NCI-H187 (cell line): ENCODE measurements at places on chromosomes 12 and 14.

- DNase-seq, result no peak
These were observed 166.7 kb upstream of the PWP1 start for GRCh38 chr12:107518868-107519267.

- no peak for DNase-seq
These were observed 1.1 kb upstream of the ATXN2 start for GRCh38 chr12:111600205-111600642.

DNA sequence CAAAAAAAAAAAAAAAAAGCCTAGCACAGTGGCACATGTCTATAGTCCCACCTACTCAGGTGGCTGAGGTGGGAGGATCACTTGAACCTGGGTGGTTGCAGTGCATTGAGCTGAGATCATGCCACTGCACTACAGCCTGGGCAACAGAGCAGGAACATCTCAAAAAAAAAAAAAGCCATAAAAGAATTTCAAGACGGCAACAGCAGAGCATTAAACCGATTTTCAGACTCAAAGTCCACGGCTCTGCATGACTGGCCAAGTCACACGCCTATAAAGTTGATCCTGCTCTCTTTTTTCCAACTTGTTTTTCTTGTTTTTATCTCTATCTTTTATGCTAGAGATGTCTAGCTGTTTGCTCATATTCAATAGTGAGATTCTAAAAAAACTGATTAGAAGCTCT, 45.3 kb downstream of the FBXO34 start:
- DNase-seq, result no peak

- DNase-seq, result no peak
These were observed 44.0 kb downstream of the BCAT1 start for GRCh38 chr12:24904871-24905270.

GRCh38 chr14:106277503-106277902, 751.1 kb downstream of the TMEM121 start:
- DNase-seq, result no peak

GRCh38 chr14:33754261-33754660, 196.6 kb downstream of the EGLN3 start:
- no peak for DNase-seq

DNA sequence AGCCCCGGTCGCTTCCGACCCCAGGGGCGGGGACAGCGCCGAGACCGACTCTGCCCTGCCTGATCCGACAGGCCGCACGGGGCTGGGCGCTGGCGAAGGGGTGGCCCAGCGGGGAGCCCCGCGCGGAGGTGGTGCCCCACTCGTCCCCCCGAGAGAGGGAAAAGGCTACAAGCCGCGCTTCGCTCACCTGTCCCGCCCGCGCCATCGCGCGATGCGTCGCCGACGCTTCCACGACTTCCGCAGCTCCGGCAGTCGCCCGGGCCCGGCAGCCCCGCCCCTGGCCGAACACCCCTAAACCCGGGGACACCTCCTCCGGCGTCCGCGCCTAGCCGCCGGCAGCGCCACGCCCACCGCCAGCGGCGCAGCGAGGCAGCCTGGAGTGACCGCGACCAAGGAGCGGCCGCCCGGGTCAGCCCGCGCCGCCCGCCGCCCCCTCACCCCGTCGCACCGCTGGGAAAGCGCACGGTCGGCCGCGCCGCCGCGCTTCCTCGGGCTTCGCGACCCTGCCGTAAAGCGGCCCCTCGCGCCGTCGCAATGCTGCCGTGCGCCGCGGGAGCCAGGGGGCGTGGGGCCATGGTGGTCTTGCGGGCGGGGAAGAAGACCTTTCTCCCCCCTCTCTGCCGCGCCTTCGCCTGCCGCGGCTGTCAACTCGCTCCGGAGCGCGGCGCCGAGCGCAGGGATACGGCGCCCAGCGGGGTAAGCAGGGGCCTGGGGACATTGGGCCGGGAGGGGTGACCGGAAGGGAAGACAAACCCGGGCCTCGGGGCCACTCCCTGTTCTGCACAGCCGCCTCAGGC, at the start of the genes BAG5 and COA8:
Gene BAG5, minus strand, starts transcription at position 229 of the 797 bp plus-strand sequence. CDS start 1,493 bp downstream, outside the sequence.
Gene COA8, plus strand, starts transcription at position 532 of the 797 bp plus-strand sequence. Its CDS starts 42 bp downstream, at position 574.
- peak; percentile 90 for DNase-seq

- no peak for DNase-seq
These were observed 21.9 kb downstream of the ANKLE2 start for GRCh38 chr12:132739600-132740312.

DNA sequence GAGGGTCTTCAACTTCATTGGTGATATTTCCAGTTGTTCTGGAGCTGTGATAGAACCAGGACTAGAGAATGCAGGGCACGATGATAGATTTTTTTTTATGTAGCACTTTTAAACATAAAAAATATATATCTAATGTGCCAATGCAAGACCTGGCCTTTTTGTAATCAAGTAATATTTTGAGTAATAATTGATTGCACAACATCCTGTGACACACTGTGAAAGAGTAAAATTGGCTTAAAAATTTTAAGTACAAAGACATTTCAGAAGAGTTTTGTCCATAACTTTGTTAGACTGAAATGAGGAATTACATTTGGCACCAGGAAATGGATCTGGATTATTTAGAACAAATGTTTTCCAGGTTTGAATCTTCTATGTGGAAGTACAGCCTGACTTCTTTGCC, 22.1 kb downstream of the PRKCH start:
- DNase-seq, result no peak

- no peak for DNase-seq
These were observed 1140.7 kb upstream of the TMEM132C start for GRCh38 chr12:127126260-127126628.

DNA sequence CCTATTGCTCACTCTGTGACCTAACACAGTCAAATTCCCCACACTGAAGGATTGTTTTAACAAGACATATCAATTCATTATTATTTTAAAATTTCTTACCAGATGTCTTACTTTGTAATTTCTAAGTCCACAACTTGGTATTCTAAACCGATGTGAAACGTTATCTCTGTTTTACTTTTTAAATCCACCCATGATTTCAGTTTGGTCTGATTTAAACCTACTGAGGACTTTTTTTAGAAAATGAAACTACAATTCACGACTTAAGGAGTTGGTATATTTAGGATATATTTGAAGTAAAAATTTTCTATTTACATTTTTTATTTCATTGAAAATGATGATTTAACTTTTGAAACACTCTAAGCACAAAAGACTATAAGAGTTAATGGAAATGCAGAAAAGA, 35.1 kb upstream of the GRIP1 start:
- DNase-seq, result no peak

DNA sequence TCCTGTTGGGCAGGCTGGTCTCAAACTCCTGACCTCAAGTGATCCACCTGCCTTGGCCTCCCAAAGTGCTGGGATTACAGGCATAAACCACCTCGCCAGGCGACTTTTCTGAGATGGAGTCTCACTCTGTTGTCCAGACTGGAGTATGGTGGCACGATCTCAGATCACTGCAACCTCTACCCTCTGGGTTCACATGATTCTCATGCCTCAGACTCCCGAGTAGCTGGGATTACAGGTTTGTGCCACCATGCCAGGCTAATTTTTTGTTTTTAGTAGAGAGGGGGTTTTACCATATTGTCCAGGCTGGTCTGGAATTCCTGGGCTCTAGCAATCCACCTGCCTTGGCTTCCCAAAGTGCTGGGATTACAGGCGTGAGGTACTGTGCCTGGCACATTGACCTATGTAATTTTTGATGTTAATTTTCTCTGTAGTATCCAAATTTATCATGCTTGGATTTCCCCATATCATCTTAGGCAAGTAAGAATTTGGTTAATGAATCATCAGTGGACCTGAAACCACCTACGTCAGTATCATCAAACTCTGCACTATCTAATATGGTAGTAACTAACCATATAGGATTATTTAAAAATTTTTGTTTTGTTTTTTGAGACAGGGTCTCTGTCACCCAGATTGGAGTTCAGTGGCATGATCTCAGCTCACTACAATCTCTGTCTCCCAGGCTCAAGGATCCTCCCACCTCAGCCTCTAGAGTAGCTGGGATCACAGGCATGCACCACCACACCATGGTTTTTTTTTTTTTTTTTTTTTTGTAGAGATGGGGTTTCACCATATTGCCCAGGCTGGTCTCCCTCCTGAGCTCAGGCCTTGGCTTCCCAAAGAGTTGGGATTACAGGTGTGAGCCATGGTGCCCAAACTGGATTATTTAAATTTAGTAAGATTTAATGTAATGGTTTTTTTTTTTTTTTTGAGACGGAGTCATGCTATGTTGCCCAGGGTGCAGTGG, 11.9 kb upstream of the ATP5F1B start:
- DNase-seq, result no peak

GRCh38 chr12:31508436-31509150, 82.3 kb downstream of the DENND5B start:
- no peak for DNase-seq

DNA sequence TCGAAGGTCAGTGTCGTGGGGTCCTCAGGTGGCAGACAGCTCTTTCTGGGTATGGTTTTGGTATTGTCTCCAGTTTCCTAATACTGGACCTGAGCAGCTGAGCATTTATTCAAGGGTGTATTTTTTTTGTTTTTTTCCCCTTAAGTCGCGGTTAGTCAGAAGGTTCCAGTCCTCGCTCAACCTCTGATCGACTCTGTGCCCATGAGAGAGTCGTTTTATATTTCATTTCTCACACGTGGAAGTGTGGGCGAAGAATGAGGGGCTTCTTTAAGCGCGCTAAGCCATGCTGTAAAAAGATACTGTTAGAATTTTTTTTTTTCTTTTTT, 499 bp downstream of the MIPOL1 start:
- DNase-seq, result no peak

GRCh38 chr12:56863789-56864188, 70.4 kb downstream of the SDR9C7 start:
- no peak for DNase-seq

DNA sequence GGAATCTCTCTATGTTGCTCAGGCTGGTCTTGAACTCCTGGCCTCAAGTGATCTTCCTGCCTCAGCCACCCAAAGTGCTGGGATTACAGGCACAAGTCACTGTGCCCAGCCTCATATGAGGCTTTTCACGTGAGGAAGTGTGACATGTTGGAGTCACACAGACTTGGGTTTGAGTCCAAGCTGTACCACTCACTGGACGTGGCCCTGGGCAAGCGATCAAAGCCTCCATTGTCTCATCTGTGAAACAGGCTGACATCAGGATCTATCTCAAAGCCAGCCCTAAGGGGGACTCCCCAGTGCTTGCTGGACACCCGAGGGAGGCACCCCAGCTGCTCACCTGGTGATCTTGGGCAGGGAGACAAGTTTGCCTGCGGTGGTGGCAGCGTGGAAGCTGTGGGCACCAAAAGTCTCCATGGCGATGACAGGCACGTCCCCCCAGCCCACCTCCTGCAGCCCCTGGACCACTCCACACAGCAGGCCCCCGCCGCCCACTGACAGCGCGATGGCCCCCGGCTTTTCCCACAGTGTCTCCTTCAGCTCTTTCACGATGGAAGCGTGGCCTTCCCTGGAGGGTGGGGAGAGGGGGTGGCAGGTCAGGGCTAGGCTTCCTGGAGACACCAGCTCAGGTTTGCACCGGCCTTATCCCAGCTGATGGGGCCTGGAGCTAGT, 6.7 kb downstream of the SDS start:
- DNase-seq, result no peak

- no peak for DNase-seq
These were observed 28.2 kb downstream of the PALS1 start for GRCh38 chr14:67269298-67270060.

DNA sequence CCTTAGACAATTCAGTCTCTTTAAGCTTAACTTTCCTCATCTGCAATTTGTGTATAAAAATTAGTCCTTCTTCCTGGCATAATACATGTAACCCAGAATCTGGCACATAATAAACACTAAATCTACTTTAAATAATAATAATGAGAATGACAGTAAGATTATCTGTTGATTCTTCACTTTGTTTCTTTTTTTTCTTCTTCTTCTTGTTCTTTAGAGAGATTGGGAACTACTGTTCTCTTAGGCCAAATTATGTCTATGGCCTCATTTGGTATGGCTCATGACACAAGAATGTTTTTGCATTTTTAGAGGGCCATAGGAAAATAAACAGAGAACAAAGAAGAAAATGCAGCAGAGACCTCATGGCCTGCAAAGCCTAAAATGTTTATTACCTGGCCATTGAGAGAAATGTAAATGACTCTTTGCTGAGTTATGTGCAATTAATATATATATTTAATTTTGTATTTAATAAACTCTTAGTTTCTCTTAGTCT, 275.8 kb downstream of the SLC6A15 start:
- no peak for DNase-seq

GRCh38 chr14:90606434-90606833, 209.6 kb downstream of the CALM1 start:
- no peak for DNase-seq

GRCh38 chr12:68428724-68429501, 96.8 kb upstream of the MDM1 start:
- DNase-seq, result no peak

- no peak for DNase-seq
These were observed 29.4 kb downstream of the SYNE3 start for GRCh38 chr14:95486875-95487668.

DNA sequence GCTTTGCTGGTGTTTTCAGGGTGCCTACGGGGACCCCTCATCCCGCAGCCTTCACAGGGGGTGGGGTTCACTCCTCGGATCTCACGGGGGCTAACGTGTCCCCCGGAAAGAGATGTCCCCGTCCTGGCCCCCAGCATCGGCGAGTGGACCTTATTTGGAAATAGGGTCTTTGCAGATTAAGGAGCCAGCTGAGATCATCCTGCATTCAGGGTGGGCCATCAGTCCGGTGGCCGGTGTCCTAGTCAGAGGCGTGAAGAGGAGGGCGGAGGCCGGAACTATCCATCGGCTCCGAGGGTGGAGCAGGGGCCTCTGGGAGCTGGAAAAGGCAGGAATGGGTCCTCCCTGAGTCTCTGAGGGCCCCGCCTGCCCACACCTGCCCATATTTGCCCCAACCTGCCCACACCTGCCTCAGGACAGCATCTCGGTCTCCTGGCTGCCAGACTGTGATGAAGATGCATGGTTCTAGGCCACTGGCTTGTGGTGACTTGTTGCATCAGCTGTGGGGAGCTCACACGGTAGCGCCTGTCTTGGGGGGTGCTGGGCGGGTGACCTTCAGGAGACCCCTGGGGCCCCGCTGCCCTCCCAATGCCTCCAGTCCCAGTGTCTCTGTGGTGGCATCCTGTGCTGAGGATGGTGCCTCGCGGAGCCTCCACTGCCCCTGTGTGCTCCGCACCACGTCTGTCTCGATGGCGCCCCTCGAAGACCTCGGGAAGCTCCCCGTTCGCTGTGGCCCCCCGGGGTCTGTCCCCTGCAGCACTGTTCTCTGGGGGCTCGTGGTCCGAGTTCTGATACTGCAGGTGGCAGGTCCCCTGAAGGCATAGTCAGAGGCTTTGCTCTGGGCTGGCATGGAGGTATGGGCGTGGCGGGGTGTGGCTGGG, 14.7 kb downstream of the NOC4L start:
- no peak for DNase-seq

GRCh38 chr14:50953502-50953901, 9.2 kb upstream of the PYGL start:
- DNase-seq, result no peak
